A549 treated with AZD2906 at 1 μM for 4 hours (cell line): ENCODE measurements at places on chromosomes 11 and 22. TPM values are rescaled to one million over a fixed set of nuclear protein-coding genes. Genes with fewer than 3 reads are reported as not detected.

HSPB2 gene
- not detected in 5 replicates for total RNA-seq

CD248 gene
- 0.02 to 0.03 TPM in 2 of 5 replicates, not detected in the others for total RNA-seq

C11orf97 gene
- not detected in 5 replicates for total RNA-seq

CDC42EP2 gene
- total RNA-seq, result 14.1 to 21.9 TPM (median 19.2 TPM) in 5 replicates

DTX4 gene
- total RNA-seq, result 3.7 to 4.3 TPM (median 4.0 TPM) in 5 replicates
